Sciatic nerve (tissue), 2 donors: ENCODE measurements at places on chromosomes 3 and 15.

GRCh38 chr3:152927131-152927530 is 92.2 kb downstream of the P2RY1 start:
- DNase-seq: no peak

- DNase-seq: no peak
Measured at GRCh38 chr3:182920515-182921084, 59.7 kb downstream of the DCUN1D1 start.

DNA sequence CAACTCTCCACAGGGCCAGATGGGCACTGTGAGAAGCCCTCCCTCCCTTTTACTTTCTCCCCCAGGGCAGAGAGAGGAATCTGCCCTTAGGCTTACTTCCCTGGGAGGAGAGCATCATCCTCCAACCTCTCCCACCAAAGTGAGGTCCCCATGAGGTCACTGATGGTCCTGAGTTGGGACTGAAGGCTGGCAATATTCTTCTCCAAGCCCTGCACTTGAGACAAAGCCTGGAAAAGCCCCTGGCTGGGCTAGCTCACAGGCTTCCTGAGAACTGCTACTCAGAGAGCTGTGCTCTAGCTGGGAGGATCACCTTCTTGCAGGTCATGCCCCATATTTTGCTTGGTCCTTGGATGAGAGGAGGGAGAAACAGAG is 110.0 kb upstream of the MEF2A start:
- no peak for DNase-seq

DNA sequence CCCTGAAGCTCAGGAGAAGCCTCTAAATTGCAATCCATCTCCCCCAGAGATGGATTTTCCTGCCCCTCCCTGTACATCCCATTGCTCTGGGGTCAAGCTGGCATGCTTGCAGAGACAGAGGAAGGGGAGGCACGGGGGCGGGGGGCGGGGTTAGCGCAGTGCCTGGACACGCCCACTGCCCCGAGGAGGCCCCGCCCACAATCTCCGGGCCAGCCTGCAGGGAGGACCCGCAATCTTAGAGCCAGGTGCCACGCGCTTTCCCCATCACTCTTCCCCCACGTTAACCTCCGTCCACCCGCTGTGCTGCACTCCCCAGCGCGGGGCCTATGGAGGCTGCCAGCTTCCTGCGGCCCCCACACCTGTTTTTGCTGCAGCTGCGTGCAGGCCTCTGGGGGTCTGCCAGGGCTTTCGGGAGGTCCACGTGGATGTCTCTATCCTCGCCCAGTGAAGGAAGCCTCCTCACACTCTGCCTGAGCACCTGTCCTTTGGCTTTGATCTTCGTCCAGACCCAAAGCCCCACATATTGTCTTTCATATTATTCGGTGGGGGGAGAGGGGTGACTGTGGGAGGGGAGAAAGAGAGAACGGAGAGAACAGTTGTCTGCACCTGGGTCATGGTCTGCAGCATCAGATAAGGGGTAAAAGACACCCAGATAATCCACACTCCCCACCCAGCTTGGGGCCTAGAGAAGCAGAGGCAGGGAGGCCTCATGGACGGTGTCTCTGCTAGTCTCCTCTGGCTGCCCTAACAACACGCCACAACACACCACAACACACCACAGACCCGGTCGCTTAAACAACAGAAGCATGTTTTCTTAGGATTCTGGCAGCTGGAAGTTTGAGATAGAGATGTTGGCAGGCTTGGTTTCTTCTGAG is 118.0 kb upstream of the MEF2A start:
- DNase-seq: no peak

- no peak for DNase-seq
Measured at GRCh38 chr3:20080956-20081554, 40.8 kb downstream of the KAT2B start.
